Muscle of back (tissue), 13 donors: ENCODE measurements at places on chromosomes 13 and 19. TPM values are rescaled to one million over a fixed set of nuclear protein-coding genes. Genes with fewer than 3 reads are reported as not detected.
A peak's percentile ranks its signal among the peaks of the same experiment; 100 is the strongest.

Gene NLRP4
- not detected for polyA plus RNA-seq

DNA sequence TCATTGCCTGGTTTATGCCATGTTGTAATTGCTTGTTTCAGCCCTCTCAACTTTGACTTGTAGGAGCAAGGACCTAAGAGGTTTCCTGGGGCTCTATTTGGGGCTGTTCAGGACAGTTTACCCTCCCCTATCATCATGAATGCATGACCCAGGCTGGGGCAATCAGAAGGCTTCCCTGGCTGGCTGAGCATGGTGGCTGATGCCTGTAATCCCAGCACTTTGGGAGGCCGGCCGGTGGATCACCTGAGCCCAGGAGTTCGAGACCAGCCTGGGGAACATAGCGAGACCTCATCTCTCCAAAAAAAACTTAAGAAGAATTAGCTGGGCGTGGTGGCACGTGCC, 6.1 kb upstream of the LSM4 start:
- DNase-seq = no peak

DNA sequence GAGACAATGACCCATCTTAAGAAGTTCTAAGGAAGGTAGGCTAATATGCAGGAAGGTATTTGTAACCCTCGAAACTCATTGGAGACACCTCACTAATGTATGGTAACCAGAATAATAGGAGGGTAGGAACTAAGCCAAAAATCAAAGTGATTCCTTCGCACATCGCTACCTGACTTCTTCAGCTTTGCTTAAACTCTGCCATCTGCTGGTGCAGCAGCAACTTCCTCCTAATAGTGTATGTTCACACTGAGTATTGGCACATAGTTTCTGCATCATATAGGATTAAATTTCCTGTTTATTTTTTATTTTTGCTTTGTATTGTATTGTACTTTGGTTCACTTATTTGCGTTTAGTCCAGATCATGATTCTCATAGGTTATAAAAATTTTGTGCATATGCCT, 676.2 kb downstream of the GPC5 start:
- DNase-seq = peak; percentile 25

GRCh38 chr19:32819419-32820400, 49.9 kb downstream of the SLC7A9 start:
- no peak for DNase-seq

GRCh38 chr19:18333680-18334079, 6.7 kb upstream of the PGPEP1 start:
- DNase-seq = no peak

GRCh38 chr13:73556902-73557301, 498.1 kb downstream of the KLF5 start:
- DNase-seq = no peak

DNA sequence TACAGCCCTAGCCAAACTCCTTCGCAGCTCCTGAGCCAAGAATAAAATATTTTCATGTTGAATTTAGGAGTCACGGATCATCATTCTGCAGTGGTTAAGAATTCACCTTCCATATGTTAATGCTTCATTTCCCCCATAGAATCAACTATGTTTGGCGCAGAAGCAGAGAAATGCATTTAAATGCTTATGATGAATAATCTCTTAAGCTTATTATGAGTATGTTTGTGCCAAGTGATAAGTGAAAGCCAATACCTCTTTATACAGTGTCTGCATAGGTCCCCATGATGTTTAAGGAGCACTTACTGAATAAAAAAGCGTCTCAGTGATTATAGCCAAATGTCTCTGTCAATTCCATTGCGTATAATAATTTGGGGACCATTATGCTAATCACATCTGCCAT, 32.7 kb upstream of the POMP start:
- no peak for DNase-seq

DNA sequence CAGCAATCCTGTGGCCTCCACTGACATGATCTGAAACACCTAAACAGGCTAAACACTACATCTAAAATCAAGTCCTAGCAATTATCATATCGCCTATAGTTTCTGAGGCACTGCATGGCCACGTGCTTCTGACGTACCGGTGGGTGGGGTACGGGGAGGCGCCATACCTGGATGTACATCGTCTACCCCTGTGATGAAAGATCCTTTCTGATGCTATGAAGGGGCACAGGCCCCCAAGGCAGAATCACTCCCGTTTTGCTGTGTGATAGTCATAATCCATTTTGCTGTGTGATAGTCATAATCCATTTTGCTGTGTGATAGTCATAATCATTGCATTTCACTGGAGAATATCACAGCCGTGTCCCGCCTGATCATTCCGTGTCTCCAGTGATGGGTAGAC, 118.7 kb upstream of the SOX1 start:
- DNase-seq = no peak

DNA sequence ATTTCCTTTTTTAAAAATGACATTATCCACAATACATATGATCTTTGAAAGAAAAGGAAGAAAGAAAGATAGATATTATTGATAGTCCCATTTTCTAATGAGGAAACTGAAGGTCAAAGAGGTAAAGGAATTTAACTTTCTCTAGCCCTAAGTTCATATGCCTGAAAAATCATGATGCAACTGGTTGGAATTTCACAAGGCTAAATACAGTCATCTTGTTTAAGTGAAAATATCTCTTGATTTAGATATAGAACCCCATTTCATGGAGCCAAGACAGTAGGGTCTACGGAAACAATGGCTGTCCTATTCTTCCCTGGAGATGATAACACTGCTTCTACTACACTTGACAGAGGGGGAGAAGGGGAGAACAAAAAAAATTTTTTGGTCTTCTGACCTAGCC, 366.2 kb downstream of the DNAJC15 start:
- DNase-seq = no peak
